EL (cell line): ENCODE measurements at places on chromosomes 12 and 14.

DNA sequence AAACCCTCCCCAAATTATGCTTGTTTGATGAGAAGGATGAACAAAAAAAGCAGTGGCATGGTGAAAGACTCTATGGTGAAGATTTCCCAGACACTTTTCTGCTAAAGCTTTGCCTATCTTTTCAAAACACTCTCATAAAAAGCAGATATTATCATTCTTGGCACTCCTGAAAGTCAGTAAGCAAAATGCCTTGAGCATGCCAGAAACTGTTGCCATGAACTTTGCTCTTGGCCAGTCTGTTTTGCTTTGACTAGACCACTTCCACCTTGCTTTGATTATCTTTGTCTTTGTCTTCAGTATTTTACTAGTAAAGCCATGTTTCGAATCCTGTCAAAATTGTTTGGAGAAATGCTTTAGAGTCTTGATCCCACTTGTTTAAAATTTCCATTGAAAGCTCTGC lies 110.4 kb downstream of the CNTN1 start:
- no peak for DNase-seq

DNA sequence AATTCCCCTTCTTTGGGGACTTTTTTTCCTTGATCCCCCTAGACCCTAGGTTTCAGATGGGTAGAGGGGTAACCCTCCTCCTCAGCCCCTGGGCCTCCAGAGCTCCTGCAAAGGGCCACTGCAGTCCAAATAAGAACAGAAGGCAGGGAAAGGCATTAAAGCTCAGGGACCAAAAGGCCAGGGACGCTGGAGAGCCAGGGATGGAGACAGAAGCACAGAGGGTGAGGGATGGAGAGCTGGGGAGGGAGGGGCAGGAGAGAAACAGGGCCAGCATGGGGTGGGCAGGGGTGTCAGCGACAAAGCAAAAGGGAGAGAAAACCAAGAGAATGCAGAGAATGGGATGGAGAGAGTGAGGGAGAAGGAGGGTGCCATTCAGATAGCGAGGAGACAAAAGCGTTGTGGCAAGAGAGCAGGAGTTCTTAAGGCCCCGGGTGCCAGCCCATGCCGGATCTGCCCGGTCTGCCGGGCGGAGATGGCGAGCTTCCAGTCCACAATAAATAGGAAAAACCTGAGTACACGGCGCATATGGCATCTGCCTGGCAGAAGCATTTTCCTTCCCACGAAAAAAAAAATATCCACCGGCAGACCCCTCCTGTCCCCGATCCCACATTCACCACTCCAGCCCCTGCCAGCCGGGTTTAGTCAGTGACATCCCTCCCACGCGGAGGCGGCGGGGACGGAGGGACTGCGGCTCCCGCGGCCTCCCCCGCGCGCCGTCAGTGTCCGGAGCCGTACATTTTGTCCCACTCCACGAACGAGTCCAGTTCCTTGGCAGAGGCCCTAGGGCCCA lies 28.6 kb downstream of the FIGNL2 start:
- DNase-seq = no peak

GRCh38 chr12:96431067-96431466 lies 30.8 kb upstream of the CDK17 start:
- peak; percentile 36 for DNase-seq

GRCh38 chr14:83347874-83348273 lies 1814.2 kb upstream of the SEL1L start:
- DNase-seq = peak; percentile 63

DNA sequence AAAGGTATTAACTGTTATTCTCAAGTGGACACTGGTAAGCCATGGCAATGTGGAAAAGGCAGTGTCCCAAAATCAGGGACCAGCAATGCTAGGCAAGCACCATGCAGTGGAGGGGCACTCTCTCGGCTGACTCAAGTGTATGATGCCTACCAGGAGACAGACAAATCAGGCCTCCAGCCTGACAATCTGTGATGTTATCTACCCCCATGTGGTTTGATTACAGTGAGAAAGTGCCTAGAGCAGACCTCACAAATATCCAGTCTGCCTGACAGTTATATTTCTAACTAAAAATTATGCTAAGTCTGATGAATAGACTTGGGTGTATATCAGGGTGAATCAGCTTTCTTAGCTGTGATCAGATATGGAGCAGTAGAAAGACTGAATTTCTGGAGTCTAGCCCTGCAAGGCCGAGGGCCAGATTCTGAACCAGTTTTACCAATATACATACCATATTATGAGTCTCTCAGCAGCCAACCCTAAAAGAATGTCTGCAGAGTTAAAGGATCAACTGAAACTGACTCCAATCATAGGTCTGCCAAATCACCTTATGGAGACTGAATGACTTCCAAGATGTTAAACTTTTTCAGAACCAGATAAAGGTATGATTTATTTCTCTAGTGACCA lies 3.2 kb downstream of the PLBD1 start:
- DNase-seq = no peak

GRCh38 chr12:88108021-88108420 lies 33.9 kb downstream of the CEP290 start:
- peak; percentile 23 for DNase-seq
